ENCODE measurements at places on chromosomes 12 and 14.

DNA sequence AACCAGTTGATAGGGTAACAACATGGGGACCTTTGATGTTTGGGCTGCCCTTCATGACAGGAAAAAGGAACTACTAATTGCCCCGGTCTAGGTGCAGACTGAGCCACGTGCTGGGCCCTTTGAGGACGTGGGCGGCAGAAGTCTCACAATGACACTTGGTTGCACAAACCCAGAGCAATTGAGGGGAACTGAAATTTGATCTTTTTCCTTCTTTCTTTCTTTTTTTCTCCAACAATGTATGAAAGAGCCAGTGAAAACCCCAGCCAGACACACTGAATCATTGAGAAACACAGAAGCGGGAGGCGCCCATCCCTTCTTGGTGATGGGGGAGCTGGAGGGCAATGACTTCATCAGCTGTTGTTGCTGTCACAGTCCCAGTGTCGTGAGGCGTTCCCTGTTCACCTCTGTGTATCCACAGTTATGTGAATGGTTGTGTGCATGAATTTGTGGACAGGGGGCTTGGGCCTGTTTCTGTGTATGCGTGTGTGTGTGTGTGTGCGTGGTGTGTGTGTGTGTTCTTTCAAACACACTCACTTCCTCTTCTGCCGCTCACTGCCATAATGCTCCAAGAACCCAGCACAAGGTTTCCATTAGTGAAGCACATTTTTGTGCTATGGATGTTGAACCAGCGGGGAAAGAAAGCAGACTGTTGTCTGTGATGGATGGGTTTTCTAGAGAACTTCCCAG, 137.5 kb upstream of the CCND2 start:
- DNase-seq, result peak; percentile 52

DNA sequence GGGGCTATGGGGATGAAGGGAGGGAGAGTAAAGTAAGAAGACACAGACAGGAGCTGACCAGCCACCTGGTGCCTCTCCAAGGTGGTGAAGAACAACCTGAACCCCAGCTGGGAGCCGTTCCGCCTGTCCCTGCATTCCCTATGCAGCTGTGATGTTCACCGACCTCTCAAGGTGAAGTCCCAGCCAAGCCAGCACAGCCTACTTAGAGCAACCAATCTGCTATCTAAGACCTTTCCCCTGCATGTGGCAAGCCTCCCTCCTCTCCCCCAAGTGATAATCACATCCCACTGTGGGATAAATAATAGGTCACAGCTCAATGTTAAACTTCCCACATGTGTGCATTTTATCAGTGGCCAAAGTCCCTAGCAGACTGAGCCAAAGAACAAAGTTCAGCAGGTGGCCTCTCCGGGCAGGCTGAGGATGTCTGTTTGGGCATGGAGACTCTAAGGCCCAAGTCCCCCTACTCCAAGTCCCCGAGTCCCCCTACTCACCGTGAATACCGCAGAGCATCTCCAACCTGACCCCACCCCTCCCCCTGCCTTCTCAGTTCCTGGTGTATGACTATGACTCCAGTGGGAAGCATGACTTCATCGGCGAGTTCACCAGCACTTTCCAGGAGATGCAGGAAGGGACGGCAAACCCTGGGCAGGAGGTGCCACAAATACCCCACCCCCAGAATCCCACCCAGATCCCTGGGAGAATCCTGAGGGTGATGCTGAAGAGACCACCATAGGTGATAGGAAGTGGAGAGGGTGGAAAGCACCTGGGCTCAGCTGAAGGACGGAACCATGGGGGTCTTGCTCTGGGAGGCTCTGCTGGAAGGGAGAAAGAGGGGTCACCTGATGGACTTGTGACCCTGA, 3.5 kb downstream of the CPNE6 start:
- DNase-seq, result no peak

- DNase-seq, result no peak
Observed at GRCh38 chr12:2384029-2384386, 331.2 kb downstream of the CACNA1C start.

- no peak for DNase-seq
Observed at GRCh38 chr14:46663382-46663781, 11.8 kb upstream of the RPL10L start.

- no peak for DNase-seq
Observed at GRCh38 chr12:110180591-110181005, 56.4 kb downstream of the IFT81 start.

GRCh38 chr12:48037267-48037915, 33.1 kb upstream of the COL2A1 start:
- DNase-seq, result no peak

GRCh38 chr12:10140001-10140400, 10.0 kb upstream of the CLEC7A start:
- peak; percentile 85 for DNase-seq

- DNase-seq, result peak; percentile 86
Observed at GRCh38 chr14:32366256-32366879, 37.3 kb downstream of the AKAP6 start.

GRCh38 chr12:74689071-74689655, 151.5 kb downstream of the ATXN7L3B start:
- DNase-seq, result peak; percentile 66

- no peak for DNase-seq
Observed at GRCh38 chr12:29249930-29250329, 100.9 kb downstream of the FAR2 start.

DNA sequence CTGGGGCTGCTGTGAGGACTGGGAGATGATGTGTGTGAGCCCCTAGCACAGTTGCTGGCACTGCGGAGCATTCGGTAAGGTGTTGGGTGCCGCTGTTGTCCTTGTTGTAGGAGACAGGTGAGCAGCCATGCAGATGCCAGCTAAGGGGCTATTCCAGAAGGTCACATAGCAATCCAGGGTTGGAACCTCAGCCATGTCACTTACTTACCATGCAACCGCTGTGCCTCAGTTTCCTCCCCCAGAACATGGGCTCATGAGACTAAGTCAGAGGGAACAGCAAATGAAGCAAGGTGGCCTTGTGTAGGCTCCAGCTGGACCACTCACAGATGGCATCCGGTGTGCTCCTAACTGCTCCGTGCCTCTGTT, 13.2 kb downstream of the DTX1 start:
- no peak for DNase-seq

DNA sequence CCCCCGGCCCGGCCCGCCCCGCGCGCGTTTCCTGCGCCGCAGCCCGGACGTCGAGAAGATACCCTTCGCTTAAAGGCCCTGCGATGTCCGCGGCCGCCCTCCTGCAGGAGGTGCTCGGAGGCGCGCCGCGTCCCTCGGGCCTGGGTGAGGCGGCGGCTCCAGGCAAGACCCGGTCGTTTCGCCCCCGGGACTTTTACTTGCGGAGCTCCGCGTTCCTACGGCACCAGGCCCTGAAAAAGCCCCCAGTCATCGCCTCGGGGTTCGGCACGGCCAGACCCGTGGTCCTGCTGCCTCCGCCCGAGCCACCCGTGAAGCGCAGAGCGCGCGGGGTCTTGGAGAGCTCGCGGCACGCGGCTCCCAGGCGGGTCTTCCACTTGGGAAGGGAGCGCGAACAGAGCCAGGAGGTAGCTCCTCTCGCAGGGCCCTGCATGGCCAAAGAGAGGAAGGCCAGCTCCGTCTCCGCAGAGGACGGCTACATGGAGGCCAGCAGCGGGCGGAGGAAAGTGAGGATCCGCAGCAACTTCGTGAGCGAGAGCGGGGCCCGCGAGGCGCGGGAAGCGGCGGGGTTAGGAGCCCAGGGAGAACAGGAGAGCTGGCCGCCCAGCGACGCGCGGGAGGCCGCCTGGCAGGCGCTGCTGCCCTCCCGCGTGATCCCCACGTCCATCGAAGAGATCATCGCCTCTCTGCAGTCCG, 26.9 kb downstream of the TTC6 start:
- no peak for DNase-seq

Data from Ammon's horn (tissue), 1 donor.